ENCODE measurements at places on chromosomes 2 and 18. TPM values are rescaled to one million over a fixed set of nuclear protein-coding genes. Genes with fewer than 3 reads are reported as not detected.
A peak's percentile ranks its signal among the peaks of the same experiment; 100 is the strongest.

The PPP3R1 gene
- 69.4 TPM for total RNA-seq

The CREB1 gene
- 27.9 TPM for total RNA-seq

DNA sequence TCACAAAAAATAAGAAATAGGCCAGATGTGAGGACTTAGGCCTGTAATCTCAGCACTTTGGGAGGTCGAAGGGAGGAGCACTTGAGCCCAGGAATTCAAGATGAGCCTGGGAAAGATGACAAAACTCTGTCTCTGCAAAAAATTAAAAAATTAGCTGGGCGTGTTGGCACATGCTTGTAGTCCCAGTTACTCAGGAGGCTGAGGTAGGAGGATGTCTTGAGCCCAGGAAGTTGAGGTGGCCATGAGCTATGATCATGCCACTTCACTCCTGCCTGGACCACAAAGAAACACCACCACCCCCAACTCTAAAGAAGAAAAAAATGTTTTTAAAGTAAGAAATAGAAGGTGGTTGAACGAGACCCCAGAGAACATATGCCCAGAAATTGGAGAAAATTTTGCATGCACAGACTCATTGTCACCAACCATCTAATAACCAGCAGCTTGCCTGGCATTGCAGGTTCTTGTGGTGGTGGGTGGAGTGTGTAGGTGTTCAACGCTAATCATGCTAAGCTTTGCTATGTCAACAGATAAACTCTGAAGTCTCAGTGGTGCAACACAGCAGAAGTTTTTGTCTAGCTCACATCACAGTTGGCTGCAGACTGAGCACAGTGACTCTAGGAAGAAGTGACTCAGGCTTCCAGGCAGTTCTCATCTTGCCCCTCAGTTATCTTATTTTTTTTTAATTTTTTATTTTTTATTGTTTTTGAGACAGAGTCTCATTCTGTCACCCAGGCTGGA, 18.6 kb downstream of the ARL4C start:
- DNase-seq: no peak

DNA sequence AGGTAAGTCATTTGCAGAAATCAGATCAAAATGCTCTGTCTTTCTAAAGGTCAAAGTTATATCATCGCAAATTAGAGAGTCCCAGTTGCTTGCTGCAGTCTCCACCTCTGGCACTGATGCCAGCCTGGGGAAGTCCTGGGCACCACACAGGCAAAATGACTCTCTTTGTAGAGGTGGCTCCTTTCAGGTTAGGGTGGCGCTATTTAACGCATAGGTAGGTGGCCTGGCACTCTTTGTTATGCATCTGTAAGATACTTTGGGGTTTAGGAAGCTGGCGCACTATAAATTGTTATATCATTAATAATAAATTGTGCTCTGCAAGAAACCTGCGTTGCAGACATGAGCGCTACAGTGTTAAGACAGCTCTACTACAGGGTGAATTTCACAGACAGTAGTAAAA, 268.5 kb downstream of the ICOS start:
- DNase-seq: no peak

The CYS1 gene
- total RNA-seq: 0.13 TPM

DNA sequence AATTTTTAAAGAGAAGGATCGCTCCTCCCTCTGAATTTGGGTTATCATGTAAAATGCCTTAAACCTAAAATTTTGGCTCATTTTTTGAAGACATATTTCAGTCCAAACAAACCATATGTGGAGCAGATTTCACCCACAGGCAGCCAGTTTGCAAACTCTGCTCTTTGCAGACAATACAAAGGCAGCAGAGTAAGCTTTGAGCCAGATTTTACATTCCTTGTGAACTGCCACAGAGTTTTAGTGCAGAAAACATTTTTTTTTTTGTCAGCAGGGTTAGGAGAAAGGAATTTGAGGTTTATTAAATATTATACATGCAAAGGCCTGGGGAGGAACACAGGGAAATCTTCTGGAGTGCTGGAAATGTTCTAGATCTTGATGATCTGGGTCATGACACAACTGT, 171.9 kb upstream of the FN1 start:
- DNase-seq: no peak

The SAG gene
- total RNA-seq: not detected

DNA sequence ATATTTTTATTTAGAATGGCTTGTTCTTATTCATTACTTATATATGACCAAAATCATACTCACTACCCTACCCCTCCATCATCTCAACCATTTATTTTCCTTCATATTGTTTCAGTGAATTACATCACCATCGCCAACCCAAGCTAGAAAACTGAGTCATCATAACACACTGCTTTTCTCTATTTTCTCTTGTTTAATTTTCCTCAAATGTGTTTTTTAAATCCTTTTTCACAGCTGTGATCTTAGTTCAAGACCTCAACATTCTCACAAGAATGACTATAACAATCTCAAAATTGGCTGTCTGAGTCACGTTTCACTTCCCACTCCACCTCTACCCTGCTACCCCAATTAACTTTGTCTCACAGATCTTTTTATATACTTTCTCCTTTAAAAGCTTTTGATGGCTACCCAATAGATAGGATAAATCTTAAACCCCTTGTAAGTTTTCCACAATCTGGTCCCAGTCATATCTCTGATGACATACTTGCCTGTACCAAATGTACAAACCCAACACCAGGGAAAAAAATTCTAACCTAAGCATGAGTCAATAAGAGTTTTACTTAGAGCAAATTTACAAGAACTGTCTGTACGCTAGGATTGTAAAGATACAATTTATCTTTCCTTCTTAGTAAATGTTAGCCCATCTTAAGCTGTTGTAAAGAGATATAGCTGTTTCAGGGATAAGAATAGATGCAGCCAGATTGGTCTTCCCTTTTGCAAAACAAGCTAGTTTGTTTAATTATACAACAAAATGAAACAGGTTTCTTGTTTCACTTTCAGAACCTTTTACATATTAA, 635.1 kb upstream of the SLC39A10 start:
- DNase-seq: no peak

DNA sequence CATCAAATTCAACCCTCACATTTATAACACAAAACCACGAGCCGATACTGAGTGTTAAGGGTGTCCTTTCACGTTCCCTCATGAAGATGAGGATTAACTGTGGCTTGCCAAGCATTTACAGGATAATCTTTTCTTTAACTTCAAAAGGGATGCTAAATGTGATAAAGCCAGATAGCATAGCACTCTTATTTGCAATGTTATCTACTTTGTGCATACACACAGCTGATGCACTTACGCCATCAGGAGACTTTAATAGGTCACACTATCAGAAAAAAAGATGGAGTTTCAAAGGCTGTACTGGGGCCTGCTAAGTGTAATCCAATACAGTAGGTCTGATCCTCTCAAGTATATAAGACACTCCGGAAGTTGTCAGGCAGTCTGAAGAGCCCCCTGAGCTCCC, 572.7 kb downstream of the PIK3C3 start:
- DNase-seq: no peak

The MC2R gene
- total RNA-seq: not detected

The GPR55 gene
- not detected for total RNA-seq

GRCh38 chr2:59936048-59936447, 617.4 kb downstream of the BCL11A start:
- no peak for DNase-seq

The RTP5 gene
- total RNA-seq: not detected

DNA sequence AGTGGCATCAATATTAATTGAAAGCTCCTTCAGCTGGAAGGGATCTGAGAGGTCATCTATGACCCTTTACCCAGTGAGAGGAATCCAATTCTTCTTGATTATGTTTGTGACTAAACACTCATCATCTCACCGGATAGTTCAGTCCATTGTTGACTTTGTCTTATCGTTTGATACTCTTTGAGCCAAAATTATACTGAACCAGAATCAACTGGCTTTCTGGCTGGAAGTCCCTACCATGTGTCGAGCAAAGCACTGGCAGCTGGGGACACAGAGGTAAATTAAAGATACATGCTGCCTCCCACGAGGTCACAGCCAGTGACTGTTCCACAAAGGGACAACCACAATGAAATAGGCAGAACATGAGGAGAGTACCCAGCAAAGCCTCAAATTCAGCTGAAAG, 91.4 kb upstream of the FHL2 start:
- no peak for DNase-seq

DNA sequence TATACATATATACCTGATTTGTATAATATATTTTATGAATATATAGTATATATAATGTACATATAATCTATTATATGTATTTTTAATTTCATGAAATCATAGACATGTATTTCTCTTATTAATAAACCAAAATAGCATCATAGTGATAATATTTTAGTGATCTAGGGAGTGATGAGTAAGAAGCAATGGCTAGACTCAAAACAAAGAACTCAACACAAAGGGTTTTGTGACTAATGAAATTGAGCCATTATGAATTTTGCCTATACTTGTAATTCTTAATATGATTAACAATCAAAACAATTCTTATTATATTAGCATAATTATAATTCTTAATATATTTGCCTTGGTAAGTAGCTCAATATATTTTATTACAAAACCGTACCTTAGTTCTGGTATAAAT, 1614.1 kb upstream of the TMEFF2 start:
- DNase-seq: no peak

The DPY30 gene
- 32.9 TPM for total RNA-seq

The ITPRIPL1 gene
- total RNA-seq: 0.77 TPM

- DNase-seq: no peak
Measured at GRCh38 chr2:231476920-231477319, 12.6 kb upstream of the NCL start.

DNA sequence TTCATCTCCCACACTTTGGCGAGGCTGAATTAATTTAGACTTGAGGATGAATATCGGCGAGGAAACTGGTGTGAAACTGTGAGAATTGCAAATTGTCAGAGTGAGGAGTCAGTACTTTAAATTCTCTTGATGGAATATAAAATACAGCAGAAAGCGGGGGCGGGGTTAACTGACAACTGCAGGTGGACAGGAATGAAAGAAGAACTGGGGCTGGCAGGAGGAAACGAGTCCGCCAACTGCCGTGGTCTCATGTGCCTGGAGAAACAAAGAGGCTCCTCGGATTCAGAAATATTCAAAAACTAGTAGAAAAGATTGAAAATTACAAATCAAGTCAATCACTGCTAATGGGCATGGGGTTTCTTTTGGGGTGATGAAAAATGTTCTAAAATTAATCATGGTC, 44.3 kb downstream of the MOGAT1 start:
- no peak for DNase-seq

GRCh38 chr2:217356781-217357180, 496.9 kb upstream of the TNP1 start:
- DNase-seq: peak; percentile 26

DNA sequence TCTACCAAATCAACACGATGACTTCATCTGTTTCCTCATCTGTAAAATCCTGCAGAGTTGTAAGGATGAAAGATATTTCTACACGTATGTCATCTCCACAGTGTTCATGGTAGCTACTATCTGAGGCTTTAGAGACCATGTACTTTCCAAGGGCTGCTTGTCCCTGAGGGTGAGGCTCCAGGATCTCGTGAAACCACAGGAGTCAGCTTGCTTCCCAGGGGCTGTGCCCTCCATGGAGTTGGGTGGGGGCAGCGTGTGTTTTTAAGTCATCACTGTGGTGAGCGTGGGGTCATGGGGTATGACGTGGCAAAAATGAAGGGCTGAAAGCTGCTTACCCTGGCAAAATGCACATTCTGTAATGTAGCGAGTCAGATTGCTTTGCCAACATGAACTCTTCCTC, 81.6 kb downstream of the ASAP2 start:
- no peak for DNase-seq

The ANKRD30B gene
- total RNA-seq: 0.04 TPM

DNA sequence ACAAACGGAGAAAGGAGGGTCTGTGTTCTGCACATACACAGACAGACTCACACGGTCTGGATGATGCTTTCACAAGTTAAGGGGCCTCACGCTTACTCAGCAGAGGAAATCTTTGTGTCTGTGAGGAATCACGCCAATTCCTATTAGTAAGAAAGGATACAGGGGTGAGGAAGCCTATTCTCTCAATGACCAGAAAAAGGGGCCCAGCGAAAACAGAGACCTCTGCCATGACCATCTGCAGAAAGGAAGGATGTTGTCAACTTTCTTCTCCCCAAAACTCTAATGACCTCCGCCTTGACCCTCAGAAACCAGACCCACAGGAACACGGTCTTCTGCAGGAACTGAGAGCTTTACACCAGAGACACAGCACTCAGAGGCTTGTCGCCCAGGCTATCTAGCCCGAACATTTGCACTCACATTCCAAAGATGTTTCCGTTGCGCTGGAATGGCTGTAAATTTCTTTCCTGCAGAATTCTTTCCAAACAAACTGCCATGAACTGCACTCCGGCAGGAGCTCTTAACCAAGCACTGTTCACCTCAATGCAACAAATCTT, 186.3 kb downstream of the TCF4 start:
- DNase-seq: no peak

DNA sequence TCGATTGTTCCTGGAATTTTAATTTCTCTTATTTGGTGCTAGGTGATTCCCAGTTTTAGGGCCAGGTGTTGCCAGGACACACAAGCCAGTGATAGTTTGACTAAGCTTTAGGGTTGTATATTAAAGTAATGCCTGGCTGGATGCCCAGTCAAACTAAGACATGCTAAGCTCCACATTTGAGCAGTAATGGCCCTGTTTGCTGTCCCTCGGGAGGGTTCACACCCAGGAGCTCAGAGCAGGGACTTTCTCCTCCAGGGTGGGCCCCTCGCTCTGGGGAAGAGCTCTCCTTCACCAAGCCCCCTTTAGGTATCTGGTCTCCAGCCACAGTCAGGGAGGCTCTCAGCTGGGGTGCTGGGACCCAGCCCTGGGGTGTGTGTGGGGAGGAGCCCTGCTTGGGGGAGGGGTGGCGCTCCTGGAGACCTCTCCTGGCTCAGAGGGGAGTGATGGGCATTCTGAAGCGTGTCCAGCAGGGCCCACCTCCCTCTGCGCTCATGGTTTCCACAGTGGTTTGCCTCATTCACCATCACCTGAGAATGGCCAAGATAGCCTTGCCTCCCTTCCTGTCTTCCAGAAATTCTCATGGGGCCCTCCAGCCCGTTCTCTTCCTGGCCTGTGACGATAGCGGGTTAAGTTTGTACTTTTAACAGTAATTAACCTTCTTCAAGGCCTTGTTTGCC, 31.7 kb downstream of the INPP4A start:
- DNase-seq: no peak

GRCh38 chr2:54728669-54729120, 5.2 kb downstream of the EML6 start:
- no peak for DNase-seq

GRCh38 chr2:14712111-14712510, 79.6 kb downstream of the LRATD1 start:
- no peak for DNase-seq

DNA sequence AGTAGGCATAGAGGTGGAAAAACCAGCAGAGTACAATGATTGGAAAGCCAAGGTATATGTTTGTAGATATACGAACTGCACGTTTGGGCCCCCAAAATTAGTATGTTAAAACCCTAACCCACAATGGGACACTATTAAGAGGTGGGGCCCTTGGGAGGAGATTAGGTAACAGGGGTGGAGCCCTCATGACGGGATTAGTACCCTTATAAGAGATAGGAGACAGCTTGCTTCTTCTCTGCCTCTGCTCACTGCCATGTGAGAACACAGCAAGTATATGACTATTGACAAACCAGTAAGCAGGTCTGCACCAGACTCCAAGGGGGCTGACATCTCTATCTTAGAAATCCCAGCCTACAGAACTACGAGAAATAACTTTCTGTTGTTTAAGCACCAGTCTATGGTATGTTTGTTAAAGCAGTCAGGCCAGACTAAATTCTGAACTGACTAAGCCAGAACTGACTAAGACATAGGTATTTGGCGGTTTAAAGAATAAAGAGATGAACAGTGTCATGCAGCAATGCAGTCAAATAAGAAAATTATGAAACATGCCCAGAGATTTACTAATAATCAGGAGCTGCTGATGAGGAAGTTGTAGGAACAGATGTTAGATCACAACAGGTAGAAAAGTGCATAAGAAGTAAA, 182.9 kb downstream of the DYM start:
- no peak for DNase-seq
